Activated naive CD4-positive, alpha-beta T cell treated with anti-CD3 and anti-CD28 coated beads for 36 hours (primary cell): ENCODE measurements at places on chromosomes 5 and 9. TPM values are rescaled to one million over a fixed set of nuclear protein-coding genes. Genes with fewer than 3 reads are reported as not detected.

DMRT3 gene
- total RNA-seq: not detected

SPATA31E1 gene
- total RNA-seq: not detected

PCDHGB6 gene
- total RNA-seq: 0.05 TPM

OR1J2 gene
- total RNA-seq: not detected

NIPAL4 gene
- total RNA-seq: 10.1 TPM

NAA35 gene
- total RNA-seq: 14.6 TPM

- H3K4me3 ChIP-seq: no peak overlapping the region
- no peaks in the 10 kb centered on the region for H3K27me3 ChIP-seq
- no peak for DNase-seq
- H3K36me3 ChIP-seq: no peaks in the 10 kb centered on the region
- H3K4me1 ChIP-seq: no peaks in the 10 kb centered on the region
- no peak overlapping the region for H3K27ac ChIP-seq
Measured at GRCh38 chr9:37922363-37923117, 18.6 kb upstream of the SLC25A51 start.

- no peaks in the 10 kb centered on the region for H3K4me1 ChIP-seq
- no peak for DNase-seq
- H3K36me3 ChIP-seq: no peaks in the 10 kb centered on the region
- no peak overlapping the region for H3K27ac ChIP-seq
- H3K27me3 ChIP-seq: no peaks in the 10 kb centered on the region
- no peak overlapping the region for H3K4me3 ChIP-seq
Measured at GRCh38 chr5:124231230-124231629, 515.2 kb downstream of the ZNF608 start.

DNA sequence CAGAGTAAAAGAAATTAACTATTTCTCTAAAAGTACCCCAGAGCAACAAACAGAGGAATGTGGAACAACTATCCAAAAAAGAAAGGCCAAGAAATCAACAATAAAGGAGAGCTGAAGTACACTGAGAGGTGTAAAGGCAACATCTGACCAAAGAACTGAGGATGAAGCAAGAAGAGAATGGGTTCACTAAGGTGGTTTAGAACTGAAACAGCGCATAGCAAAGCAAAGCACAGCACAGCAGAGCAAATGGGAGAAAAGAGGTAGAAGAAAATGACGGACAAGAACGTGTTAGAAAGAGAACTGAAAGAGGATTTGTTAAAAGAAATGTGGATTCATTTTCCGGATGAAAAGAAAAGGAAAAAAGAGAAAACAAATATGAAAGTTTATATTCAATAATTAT is 25.8 kb downstream of the RFX3 start:
- H3K36me3 ChIP-seq: peaks cover 4% of the 10 kb centered on the region
- no peak overlapping the region for H3K27ac ChIP-seq
- peaks cover 33% of the 10 kb centered on the region for H3K4me1 ChIP-seq
- peak overlapping the region; percentile 1 for H3K4me3 ChIP-seq

GRCh38 chr9:87401681-87402080 is 96.0 kb upstream of the DAPK1 start:
- DNase-seq: no peak
- H3K36me3 ChIP-seq: no peaks in the 10 kb centered on the region
- H3K27ac ChIP-seq: no peak overlapping the region
- no peaks in the 10 kb centered on the region for H3K4me1 ChIP-seq
- no peak overlapping the region for H3K4me3 ChIP-seq

GRCh38 chr5:143560378-143560777 is 156.9 kb upstream of the NR3C1 start:
- H3K4me3 ChIP-seq: no peak overlapping the region
- no peaks in the 10 kb centered on the region for H3K36me3 ChIP-seq
- H3K4me1 ChIP-seq: peaks cover 10% of the 10 kb centered on the region
- no peak overlapping the region for H3K27ac ChIP-seq
- no peaks in the 10 kb centered on the region for H3K27me3 ChIP-seq

DNA sequence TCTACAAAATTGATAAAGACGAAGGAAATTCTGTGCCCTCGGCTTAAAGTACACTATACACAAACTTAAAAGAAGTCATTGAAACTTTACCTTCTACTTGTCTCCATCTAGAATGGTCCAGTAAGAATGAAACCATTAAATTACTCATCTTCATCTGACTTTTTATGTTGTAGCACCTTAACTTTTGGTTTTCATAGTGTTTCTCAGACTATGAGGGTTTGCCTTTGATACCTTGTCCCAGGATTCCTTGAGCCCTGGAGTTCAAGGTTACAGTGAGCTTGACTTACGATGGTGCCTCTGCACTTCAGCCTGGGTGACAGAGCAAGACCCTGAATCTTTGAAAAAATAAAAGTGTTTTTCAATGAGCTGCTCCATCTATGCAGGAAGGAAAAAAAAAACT is 132.2 kb downstream of the CDC42SE2 start:
- peak overlapping the region; percentile 96 for H3K27ac ChIP-seq
- H3K36me3 ChIP-seq: peaks cover 81% of the 10 kb centered on the region
- peak; percentile 64 for DNase-seq
- no peaks in the 10 kb centered on the region for H3K27me3 ChIP-seq
- peak overlapping the region; percentile 54 for H3K4me3 ChIP-seq

DNA sequence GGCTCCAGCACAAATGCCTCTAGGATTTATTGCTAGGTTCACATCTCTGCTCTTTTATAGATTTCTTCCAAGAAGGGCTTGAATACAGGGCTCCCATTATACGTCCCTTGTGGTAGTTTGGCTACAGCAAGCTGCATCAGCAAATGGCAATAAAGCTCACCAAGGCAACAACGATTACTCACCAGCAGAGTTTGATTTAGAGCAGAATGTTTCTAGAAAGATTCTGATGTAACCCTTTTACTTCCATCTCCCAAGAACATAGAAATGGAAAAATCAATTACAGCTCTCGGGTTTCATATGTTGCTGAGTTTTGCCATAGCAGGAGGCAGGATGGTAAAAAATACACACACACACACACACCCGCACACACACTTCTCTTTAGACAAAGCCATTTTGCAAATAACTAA is 124.2 kb upstream of the TNPO1 start:
- H3K36me3 ChIP-seq: no peaks in the 10 kb centered on the region
- H3K4me3 ChIP-seq: no peak overlapping the region
- H3K4me1 ChIP-seq: no peaks in the 10 kb centered on the region
- H3K27ac ChIP-seq: no peak overlapping the region
- no peak for DNase-seq

- no peaks in the 10 kb centered on the region for H3K27me3 ChIP-seq
- no peaks in the 10 kb centered on the region for H3K36me3 ChIP-seq
- no peak overlapping the region for H3K4me3 ChIP-seq
- no peak overlapping the region for H3K27ac ChIP-seq
- H3K4me1 ChIP-seq: no peaks in the 10 kb centered on the region
Measured at GRCh38 chr9:13899924-13900323, 414.0 kb downstream of the NFIB start.

DNA sequence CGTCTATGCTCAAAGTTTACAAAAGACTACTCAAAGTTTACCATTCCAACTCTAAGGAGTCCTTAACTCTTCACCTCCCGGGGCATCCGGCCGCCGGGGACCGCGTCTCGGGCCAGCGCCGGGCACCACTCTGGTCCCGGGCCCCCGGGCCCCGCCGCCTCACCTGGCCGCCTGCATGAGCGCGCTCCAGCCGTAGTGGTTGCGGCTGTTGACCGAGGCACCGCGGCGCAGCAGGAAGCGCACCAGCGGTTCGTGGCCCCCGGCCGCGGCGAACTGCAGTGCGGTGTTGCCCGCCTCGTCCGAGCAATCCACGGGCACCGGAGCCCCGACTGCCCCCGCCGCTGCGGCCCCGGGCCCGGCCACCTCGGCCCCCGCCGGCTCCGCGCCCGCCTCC is 388 bp downstream of the ANKS6 start:
- peaks cover 7% of the 10 kb centered on the region for H3K36me3 ChIP-seq
- H3K27me3 ChIP-seq: no peaks in the 10 kb centered on the region
- peak; percentile 23 for DNase-seq
- H3K4me3 ChIP-seq: peak overlapping the region; percentile 74
- H3K4me1 ChIP-seq: peaks cover 33% of the 10 kb centered on the region

DNA sequence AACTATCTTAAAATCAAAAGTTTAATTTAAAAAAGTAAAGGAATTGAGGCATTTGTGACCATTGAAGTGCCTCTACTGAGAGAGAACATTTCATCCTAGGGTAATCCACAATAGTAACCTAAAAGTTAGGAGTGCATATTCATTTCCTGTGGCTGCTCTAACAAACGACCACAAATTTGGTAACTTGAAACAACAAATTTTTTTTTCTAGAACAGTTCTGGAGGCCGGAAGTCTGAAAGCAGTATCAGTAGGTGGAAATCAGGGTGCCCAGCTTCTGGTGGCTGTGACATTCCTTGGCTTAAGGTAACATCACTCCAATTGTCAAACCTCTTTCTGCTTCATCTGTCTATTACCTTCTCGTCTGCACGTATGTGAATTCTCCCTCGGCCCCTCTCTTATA is 67.1 kb upstream of the SSBP2 start:
- DNase-seq: no peak
- peaks cover 34% of the 10 kb centered on the region for H3K4me1 ChIP-seq
- H3K36me3 ChIP-seq: no peaks in the 10 kb centered on the region

DNA sequence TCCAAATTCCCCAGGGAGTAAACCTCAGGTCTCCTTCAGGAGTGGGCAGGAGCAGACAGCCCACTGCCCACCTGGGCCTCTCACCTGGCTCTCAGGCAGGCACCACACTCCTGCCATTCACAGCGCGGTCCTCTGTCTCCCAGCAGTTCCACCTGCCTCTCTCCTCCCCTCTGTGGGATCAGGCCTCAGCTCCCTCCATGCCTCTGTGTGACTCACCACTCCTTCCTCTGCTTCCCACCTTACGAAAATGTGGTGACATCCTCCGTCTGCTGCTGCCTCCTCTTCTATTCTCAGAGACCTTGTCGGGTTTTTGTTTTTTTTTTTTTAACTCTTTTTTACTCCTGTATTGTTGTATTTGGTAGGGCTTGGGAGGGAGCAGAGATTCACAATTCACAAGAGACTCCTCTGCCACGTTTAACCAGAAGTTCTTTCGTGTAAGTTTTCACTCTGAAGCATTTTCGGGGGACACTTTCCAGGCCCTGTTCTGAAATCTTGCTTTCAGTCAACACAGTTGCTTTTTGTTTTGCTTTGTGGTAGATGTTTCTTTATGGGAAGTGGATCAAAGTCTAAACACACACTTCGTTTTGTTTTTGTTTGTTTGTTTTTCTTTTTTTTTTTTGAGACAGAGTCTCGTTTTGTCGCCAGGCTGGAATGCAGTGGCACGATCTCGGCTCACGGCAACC is 21.1 kb upstream of the CDKN2AIPNL start:
- no peak overlapping the region for H3K27ac ChIP-seq
- H3K27me3 ChIP-seq: no peaks in the 10 kb centered on the region
- peaks cover 32% of the 10 kb centered on the region for H3K4me1 ChIP-seq
- no peak for DNase-seq

GRCh38 chr5:133155326-133155969 is 103.6 kb downstream of the HSPA4 start:
- no peak overlapping the region for H3K4me3 ChIP-seq
- H3K36me3 ChIP-seq: no peaks in the 10 kb centered on the region
- no peak for DNase-seq
- H3K27ac ChIP-seq: no peak overlapping the region
